ENCODE measurements at places on chromosomes 6 and 20.

DNA sequence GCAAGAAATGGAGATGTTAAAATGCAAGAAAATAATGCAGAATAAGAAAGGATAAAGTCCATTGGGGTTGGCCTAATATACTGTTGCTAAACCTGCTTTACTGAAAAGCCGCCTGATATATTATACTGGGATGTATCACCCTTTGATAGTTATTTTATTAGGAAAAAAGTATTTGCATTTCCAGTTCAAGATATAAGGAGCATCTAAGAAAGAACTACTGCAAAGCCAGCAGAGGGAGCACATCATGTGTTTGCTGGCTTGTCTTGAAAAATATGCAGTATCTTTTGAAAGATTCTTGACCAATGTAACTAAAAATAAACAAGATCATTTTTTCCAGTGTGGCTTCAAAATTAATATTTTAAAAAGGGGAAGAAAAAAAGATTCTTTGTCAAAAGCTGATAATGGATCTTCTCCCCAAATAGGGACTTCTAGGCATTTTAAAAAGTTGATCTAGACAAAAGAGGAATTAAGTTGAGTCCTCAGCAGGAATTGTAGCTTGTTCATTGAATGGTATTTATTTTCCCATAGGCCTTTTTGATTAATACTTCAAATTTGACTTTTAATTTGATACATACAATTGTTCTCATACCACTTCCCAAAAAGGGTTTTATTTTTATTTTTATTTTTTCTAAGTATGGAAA, 214.9 kb downstream of the ZFAND3 start:
- DNase-seq, result no peak

GRCh38 chr20:4243071-4243470, 227.7 kb upstream of the RNF24 start:
- no peak for DNase-seq

DNA sequence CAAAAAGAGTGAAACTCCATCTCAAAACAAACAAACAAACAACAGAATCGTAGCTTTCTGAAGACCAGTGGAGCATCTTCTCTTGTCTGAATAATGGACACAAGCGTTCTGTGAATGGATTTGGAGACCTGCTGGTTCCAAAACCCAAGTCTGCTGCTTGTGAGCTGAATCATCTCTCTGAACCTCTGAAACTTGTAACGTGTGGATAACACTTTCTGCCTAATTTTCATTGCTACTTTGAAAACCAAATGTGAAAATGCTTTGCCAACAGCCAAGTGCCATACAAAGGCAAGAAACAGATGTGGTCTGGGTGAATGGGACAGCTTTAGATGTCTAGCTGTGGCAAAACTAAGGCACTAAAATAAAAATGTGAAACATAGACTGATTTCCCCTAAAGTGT, 44.3 kb downstream of the PHACTR1 start:
- no peak for DNase-seq

- no peak for DNase-seq
These were observed 1.9 kb upstream of the ATP9A start for GRCh38 chr20:51769976-51770615.

GRCh38 chr20:21812379-21812778, 106.9 kb downstream of the PAX1 start:
- no peak for DNase-seq

DNA sequence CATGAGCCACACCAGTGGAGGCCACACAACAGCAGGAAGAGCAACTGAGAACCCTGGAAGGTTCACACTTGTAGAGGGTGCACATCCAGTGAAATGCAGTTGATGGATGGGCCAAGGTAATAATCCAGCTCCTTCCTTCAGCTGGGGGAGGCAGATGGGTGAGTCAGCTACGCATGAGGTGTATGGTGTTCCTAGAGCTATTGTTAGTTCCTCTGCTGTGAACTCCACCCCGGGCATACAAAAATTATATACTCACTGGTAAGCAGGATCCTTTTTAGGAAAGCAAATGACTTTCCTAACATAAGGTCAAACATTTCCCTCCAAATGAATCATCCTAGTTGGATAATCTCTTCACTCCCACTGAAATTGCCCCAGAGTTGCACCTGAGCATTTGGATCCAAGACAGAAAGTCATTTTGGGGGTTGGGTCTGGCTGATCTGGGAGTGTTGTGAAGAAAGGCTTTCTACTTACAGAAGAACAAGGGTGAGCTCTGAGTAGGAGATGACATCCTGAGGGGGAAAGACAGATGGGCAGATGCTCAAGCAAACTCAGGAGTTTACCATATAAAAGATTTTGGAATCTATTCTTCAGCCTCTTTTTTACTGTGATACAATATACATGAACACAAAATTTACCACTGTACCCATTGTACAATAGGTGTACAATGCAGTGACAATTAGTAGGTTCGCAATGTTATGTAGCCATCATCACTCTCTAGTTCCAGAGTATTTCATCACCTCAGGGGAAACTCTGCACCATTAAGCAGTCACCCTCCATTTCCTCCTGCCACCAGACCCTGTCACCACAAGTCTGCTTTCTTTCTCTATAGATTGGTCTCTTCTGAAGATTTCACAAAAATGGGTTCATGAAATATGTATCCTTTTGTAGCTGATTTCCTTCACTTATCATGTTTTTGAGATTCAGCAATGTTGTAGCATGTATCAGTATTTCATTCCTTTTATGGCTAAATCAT, 11.1 kb downstream of the HLA-F start:
- no peak for DNase-seq

DNA sequence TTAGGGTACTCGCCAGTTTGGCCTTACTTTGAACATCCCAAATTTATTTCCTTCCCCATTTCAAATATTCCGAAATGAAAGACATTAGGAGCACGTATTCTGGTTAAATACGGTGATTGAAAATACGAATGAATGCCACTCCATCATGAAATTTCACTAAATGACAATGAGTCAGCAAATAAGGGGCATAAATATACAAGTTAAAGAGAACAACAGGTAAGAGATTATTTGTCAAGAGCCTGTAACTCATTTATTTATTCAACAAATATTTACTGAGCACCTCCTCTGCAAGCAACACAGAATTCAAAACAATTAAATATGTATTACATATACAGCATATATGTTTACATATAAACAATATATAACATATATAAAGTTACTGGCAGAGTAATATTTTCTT, 44.8 kb downstream of the MYB start:
- DNase-seq, result no peak

- no peak for DNase-seq
These were observed 169.9 kb downstream of the QRSL1 start for GRCh38 chr6:106799031-106799894.

DNA sequence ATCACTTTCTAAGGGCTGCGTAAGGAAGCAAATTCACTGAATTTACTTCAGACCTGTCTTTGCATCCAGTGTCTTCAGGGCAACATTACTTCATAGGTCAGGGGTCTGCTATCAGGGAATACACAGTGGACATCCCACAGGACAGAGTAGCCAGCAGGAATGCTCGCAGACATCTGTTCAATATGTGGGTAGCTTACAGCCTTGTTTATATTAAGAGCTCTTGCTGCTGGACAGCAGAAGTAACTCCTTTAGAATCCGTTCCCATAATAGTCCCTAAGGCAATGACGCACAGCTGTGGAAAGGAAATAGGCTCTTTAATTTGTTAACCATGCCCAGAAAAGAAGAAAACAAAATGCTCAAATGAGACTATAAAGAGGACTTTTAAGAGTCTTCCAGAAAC, 198.7 kb downstream of the MOXD1 start:
- no peak for DNase-seq

- no peak for DNase-seq
These were observed 44.1 kb downstream of the DUSP22 start for GRCh38 chr6:336159-337114.

GRCh38 chr6:20932284-20932683, 398.0 kb downstream of the CDKAL1 start:
- no peak for DNase-seq

DNA sequence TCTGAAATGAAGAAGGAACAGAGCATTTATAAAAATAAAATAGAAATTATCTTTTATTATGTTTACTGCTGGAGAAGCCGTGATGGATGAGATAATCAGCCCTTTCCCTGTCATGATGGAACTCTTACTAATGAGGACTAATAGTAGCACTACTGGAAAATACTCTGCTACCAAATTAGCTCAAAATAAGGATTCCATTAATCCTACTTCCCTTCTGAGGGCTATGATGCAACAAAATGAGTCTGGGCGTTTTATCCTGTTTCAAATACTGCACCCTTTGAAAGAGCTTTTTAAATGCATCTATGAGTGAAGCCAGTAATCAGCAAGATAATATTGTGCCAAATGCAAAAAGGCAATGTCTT, 59.3 kb upstream of the CARMIL1 start:
- DNase-seq, result no peak

DNA sequence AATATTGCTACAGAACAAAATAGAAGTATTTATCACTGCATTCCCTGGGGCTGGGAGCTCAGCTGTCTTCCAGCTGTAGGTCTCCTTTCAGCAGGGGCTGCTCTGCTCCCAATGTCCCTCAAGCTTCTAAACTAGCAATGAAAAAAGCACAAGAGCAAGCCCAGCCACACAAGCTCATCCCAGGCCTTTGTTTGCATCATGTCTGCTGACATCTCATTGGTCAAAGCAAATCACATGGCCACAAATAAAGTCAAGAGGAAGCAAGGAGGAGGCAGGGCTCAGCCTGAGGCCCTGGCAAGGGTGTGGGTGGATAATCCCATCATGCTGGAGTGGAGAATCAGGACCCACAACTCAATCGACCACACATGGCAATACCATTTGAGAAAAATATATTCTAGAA, 2.2 kb upstream of the BFSP1 start:
- DNase-seq, result no peak

All from activated CD4-positive, alpha-beta T cell treated with anti-CD3 and anti-CD28 coated beads, Interleukin-2, amount 50 U/mL, for 24 hours (primary cell).